Type B pancreatic cell (in vitro differentiated cells): ENCODE measurements at places on chromosomes 1 and 21.

GRCh38 chr1:181089676-181090544 lies 1.4 kb downstream of the IER5 start:
- H3K4me3 ChIP-seq, result peak overlapping the region; percentile 99
- H3K36me3 ChIP-seq, result peaks cover 13% of the 10 kb centered on the region

DNA sequence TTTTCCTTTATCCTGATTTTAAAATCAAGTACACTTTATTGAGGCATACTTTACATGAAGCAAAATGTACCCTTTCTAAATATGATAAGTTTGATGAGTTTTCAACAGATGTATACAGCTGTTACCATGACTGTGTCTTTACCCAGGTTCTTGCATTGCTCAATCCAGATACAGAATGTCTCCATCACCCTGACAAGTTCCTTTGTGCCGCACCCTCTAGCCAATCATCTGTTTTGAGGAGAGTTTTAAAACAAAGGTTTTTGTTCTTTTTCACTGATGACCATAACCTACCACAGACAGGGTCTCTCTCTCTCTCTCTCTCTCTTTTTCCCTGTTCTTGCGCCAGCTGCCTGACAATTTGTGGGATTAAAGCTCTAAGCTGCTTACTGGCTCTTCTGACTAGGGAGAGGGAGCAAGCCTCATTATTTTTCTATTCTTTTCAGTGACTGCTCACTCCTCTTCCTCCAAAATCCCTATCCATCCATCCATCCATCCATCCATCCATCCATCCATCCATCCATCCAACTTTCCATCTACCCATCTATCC lies 1.2 kb upstream of the KCNE1 start:
- H3K4me1 ChIP-seq, result peaks cover 4% of the 10 kb centered on the region
- H3K27me3 ChIP-seq, result no peaks in the 10 kb centered on the region
- H3K4me3 ChIP-seq, result no peak overlapping the region
- DNase-seq, result no peak
- no peak overlapping the region for H3K27ac ChIP-seq
- H3K36me3 ChIP-seq, result peaks cover 13% of the 10 kb centered on the region

- peaks cover 28% of the 10 kb centered on the region for H3K4me1 ChIP-seq
- H3K36me3 ChIP-seq, result no peaks in the 10 kb centered on the region
- no peak overlapping the region for H3K27ac ChIP-seq
Observed at GRCh38 chr1:116257836-116258235, 115.2 kb upstream of the ATP1A1 start.

- no peaks in the 10 kb centered on the region for H3K36me3 ChIP-seq
- DNase-seq, result no peak
- no peak overlapping the region for H3K27ac ChIP-seq
- H3K4me3 ChIP-seq, result no peak overlapping the region
- H3K27me3 ChIP-seq, result no peaks in the 10 kb centered on the region
Observed at GRCh38 chr21:29293495-29293894, 5.2 kb upstream of the BACH1 start.

GRCh38 chr1:160192234-160192633 lies 1.9 kb downstream of the CASQ1 start:
- DNase-seq, result no peak
- peaks cover 10% of the 10 kb centered on the region for H3K4me1 ChIP-seq
- H3K27ac ChIP-seq, result no peak overlapping the region

GRCh38 chr1:145804235-145805045 lies 19.5 kb downstream of the RNF115 start:
- no peak for DNase-seq
- H3K27me3 ChIP-seq, result no peaks in the 10 kb centered on the region
- no peak overlapping the region for H3K4me3 ChIP-seq
- H3K36me3 ChIP-seq, result peaks cover 4% of the 10 kb centered on the region

- H3K27me3 ChIP-seq, result no peaks in the 10 kb centered on the region
- no peak overlapping the region for H3K4me3 ChIP-seq
- no peaks in the 10 kb centered on the region for H3K36me3 ChIP-seq
- no peak for DNase-seq
Observed at GRCh38 chr1:67084765-67085318, 30.9 kb upstream of the SLC35D1 start.

DNA sequence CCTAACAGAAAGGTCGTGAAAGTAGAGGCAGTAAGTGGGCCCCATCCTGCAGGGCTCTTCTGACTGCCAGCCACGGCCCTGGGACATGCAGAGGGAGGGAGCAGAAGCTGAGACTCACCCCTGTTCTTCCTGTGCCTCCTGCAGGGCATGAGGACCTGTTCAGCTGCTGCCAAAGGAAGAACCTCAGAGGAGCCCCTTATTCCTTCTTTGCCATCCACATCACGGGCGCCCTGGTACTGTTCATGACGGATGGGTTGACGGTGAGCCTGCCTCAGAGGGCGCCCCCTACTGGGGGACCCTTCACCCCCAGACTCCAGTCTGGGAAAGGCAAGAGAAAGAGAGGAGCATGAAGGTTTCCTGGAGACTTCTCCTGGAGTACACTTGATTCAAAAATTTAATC lies 47.1 kb downstream of the ELK4 start:
- no peak overlapping the region for H3K4me3 ChIP-seq
- peaks cover 11% of the 10 kb centered on the region for H3K27me3 ChIP-seq
- DNase-seq, result no peak
- no peaks in the 10 kb centered on the region for H3K36me3 ChIP-seq
- H3K4me1 ChIP-seq, result peaks cover 17% of the 10 kb centered on the region
